ENCODE measurements at places on chromosomes 13 and 19.

GRCh38 chr13:111480503-111480902 is 160.1 kb downstream of the TEX29 start:
- no peak for DNase-seq

DNA sequence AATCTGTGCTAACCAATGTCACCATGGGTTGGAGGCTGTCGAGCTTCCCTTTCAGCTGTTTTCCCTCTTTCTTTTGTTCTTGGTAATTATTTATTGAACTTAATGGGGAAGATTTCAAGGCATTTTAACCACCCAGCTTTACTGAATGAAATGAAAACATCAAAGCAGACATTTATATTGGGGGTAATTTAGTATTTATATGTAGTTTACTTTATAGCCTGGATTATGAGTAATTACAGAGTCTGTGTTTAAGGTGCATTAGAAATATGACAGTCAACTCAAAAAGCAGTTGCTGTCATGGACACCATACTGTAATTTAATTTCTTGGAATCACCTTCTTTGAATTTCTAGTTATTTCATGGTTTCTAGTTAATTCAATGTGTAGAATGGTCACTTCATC is 42.0 kb downstream of the TNFRSF19 start:
- no peak for DNase-seq

DNA sequence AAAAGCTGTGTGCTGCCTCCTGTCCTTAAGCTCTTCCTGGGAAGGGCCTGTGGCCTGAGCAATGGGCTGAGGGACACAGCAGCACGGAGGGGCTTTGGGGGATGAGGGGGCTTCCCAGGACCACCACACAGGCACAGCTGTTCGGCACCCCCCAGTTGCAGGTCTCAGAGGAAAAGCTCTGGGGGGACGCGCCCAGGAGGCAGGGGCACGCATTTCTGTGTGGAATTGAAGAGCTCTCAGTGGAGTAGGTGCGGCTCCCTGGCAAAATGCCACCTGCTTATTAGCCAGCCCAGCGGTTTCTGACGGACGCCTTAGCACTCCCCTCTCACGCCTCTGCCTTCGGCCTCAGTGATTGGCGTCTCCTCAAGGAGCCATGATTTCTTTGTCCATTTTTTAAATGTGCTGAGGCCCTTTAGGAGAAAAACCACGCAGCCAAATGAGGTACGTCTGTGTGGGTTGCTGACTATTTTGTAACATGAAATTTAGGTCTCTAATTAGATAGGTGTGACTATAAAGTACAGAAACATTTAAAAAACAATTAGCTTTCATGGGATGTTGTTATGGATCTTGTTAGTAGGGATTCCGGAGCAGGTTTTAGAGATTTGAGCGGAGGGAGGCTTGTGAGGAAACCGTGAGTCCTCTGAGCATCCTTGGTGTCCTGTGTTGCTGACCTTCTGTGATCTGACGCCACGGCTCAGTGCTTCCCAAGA is 4.0 kb downstream of the MCF2L start:
- DNase-seq: no peak

DNA sequence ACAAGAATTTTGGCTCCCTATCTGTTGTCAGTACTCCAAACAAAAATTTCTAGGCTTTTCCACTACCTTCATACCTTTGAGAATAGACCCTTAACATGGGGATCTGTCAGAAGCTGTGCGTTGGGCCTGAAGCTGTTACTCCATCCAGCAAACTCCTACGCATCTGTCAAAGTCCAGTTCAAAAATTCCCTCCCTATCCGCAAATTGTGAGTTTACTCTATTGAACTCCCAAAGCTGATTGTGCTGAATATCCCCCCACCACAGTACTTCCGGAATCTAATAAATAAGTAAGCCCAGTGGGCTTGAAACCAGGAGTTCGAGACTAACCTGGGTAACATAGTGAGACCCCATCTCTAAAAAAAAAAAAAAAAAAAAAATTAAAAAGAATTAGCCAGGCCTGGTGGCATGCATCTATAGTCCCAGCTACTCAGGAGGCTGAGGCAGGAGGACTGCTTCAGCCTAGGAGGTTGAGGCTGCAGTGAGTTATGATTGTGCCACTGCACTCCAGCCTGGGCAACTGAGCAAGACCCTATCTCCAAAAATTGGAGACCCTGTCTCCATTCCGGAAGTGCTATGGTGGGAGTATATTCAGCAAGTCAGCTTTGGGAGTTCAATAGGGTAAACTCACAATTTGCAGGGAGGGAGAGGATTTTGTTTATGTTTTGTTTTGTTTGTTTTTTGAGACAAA is 930 bp upstream of the FBN3 start:
- DNase-seq: no peak

DNA sequence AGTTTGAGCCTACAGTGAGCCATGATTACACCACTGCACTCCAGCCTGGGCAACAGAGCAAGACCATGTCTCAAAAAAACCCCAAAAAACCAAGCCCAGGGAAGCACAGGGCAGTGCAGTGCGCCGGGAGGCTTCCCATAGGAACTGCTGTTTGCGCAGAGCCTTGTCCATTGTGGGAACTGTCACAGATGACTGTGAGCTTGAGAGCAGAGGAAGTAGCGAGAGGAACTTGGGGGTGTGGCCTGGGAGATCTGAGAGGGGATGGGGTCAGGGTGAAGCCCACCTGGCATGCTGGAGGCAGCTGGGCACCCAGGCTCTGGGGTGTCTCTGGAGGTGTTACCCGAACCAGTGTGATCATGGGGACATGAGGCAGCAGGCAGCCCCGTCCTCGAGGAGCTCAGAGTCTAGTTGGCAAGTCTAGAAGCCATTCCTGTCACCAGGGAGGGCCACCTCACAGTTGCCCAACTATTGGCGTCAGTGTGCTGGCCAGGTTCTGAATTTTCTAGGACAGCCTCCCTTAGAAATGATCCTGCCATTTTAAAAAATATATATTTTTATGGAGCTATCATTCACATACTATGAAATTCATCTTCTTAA is 10.4 kb downstream of the KDM4B start:
- DNase-seq: no peak

GRCh38 chr19:40612831-40613689 is 11.9 kb downstream of the LTBP4 start:
- DNase-seq: no peak

GRCh38 chr19:31560086-31561060 is 211.1 kb upstream of the TSHZ3 start:
- DNase-seq: no peak

DNA sequence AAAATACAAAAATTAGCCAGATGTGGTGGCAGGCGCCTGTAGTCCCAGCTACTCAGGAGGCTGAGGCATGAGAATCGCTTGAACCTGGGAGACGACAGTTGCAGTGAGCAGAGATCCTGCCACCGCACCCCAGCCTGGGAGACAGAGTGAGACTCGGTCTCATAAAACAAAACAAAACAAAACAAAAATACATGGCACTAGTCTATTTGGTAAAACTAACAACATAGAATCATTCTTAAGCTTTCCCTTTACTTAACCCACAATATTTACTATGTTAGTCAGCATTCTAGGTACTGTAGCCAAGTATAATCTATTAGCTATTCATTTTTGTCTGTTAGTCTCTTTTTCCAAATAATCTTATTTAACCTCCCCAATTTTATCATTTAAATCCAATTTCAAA is 1482.8 kb downstream of the SLITRK5 start:
- DNase-seq: no peak

DNA sequence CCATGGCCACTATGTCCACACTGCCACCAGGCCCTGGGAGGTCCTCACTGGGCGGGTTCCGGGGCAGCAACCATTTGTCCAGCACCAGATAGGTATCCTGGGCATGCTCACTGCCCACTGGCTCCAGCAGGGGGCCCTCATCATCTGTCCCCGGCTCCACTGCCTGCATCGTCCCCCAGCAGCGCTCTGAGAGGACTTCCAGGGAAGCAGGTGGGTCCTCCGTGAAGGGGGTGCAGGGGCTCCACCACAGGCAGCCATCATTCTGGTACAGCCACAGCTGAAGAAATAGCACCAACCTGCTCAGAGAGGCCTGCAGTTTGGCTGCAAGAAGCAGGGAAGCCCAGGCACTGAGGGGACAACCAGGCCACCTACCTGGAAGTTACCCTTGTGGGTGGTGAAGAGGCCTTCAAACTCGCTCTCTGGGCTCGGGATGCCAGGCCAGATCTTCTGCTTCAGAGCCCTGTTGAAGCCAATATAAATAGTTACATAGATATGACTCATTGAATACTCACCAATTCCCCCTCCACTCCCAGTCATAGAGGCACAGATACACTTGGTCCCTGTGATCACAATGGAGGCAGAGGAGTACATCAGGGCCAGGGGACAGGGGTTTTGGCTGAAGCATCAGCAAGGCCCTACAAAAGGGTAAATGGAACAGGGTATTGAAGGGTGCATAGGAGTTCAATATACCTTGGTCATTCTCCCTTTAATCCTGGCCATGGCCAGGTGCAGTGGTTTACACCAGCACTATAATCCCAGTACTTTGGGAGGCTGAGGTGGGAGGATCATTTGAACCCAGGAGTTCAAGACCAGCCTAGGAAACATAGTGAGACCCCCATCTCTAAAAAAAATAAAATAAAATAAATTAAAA is 4.1 kb downstream of the SWSAP1 start:
- no peak for DNase-seq

- no peak for DNase-seq
These were observed 1.0 kb downstream of the EPOR start for GRCh38 chr19:11382898-11383705.

- DNase-seq: no peak
These were observed 5.7 kb downstream of the PAK4 start for GRCh38 chr19:39131255-39131755.

DNA sequence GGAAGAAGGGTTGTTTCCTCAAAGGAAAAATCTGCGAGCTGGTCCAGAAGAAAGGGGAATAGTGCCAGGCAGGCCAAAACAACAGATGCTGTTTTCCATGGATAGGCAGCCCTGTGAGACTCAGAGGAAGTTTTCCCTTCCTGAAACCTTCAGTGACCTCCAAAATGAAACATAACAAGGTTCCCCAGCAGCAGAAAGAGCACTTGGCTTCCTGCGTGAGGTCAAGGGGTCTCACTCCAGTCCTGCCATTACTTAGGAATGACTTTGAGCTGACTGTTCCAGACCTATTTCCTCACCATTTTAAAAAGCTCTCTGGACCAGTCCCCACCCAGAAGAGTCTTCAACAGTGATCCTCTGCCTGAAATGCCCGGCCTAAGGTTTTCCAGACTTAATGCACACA is 104.6 kb upstream of the IPO5 start:
- DNase-seq: no peak

- no peak for DNase-seq
These were observed 17.1 kb upstream of the CLC start for GRCh38 chr19:39754971-39755370.

DNA sequence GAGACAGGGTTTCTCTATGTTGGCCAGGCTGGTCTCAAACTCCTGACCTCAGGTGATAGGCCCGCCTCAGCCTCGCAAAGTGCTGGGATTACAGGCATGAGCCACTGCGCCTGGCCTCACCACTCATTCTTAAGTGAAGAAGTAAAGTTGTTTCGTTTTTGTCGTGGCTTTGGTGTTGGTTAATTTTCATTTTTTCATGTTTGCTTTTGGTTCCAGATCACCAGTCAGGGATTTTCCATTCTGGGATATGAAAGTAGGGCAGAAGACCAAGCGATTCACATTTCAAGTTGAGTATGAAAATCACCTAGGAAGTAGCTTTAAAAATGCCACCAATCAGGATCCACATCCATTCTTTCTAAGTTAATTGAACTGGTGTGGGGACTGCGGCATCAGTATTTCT is 289.9 kb downstream of the DIAPH3 start:
- no peak for DNase-seq

- no peak for DNase-seq
These were observed 9.2 kb downstream of the UBE2S start for GRCh38 chr19:55398200-55398925.

DNA sequence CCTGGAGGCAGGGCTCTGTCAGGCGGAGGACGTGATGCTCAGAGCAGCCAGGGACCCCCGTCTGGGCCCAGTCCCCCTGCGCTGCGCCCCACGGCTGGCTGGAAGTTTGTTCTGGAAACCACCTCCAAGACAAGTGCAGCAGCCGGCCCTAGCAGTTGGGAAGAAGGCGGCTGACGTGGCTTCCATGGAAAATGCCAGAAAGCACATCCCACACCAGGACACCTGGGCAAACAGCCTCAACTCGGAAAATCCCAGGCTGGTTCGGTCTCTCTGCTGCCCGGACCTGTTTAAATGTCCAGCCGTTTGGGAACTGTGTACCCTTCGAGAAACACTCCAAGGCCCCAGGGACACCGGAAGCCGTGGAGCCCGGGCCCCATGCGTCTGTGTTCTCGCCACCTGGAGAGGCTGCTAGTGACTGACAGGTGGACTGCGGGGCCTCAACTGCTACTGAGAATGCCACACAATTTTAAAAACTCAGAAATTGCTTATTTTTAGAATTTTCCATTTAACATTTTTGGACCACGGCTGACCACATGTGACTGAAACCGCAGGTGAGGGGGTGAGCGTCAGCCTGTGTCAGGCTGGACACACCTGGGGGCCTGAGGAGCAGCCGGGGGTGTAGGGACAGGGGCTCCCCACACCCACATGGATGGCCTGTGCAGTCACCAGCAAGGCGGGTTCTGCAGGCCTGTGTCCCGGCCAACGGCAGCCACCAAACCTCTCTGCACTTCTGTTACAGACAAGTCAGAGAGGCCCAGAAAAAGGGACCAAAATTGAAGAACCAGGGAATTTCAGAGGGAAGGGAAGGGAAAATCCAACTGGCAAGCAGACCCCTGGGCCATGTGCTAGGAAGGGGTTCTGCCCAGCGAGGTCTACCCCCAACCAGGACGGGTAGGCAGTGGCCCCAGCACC is 31.7 kb downstream of the RASA3 start:
- no peak for DNase-seq

DNA sequence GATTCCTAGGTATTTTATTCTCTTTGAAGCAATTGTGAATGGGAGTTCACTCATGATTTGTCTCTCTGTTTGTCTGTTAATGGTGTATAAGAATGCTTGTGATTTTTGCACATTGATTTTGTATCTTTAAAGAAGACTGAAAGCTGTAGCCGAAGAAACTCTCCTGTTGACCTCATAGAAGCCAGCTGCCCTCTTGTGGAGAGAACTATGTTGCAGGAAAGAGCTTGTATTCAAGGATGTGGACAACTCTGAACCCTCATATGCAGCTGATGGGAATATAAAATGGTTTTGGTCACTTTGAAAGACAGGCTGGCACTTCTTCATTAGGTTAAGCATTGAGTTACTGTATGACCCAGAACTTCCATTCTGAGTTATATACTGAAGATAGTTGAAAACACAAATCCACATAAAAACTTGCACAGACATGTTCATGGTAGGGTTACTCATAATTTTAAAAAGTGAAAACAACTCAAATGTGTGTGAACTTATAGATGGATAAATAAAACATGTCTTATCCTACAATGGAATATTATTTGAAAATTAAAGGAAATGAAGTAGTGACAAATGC is 65.8 kb upstream of the SLITRK6 start:
- no peak for DNase-seq
